ENCODE measurements at places on chromosomes 13 and 19.
A peak's percentile ranks its signal among the peaks of the same experiment; 100 is the strongest.

- no peak for DNase-seq
Observed at GRCh38 chr13:30382836-30383525, 39.3 kb upstream of the UBE2L5 start.

DNA sequence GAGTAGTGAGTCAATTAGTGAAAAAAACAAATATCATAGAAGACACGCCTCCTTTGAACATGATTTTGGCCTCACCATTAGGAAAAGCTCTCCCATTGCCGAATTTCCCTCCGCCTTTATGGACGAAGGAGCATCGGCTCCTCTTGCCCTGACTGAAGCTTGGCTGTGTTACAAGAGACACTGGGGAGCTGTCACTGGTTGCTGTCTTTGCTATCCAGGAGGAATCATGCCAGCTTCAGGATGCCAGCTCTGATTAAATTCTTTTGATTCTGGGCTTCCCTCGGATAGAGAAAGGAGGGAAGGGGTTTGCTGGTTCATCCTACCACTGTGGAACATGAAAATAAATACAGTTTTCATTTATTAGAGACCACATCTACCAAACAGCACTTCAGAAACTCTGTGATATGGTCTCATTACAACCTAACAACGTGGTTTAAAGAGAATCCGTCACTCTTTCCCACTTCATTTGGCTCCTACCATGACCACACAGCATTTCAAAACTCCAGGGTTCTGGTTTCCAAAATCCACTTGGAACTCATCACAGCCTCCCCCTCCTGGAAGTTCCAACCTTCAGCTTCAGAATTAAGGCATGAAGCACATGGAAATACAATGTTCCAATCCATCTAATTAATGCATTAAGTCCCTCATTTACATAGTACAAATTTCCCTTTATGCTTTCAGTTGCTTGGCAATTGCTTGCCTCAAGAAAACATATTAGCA lies 446.0 kb downstream of the EFNB2 start:
- DNase-seq: no peak

GRCh38 chr19:11254666-11255065 lies 7.7 kb downstream of the DOCK6 start:
- DNase-seq: no peak

DNA sequence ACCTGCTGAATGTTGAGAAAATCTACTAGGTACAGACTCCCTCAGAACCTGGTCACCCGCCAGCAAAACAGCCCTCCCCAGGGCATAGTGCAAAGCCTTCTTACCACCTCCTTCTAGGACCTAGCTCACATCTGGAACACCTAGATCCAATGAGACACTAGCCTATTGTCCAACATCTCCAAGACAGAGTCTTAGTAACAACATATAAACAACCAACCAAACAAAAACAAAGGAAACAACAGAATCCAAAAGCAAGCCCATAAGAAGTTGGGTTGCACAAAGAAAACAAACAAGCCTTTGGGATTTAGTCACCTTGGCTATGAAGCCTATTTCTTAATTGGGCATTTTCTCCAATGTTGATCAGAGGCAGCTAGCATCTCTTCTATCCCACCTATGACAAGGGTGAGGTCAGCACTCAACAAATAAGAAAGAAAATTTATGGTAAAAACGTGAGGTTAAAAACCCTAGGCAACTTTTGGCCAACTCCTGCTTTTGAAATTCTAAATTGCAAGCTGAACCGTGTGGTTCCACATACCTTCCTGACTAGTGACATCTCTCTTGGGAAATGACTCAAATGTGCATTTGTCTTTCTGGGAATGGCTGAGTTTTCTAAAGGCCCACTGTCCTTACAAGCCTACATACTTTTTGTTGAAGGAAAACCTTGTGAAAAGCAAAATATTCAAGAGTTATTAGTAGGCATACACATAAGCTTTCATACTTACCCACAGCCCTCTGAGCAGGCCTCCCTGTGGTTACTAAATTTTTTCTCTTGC lies 66.7 kb downstream of the FAM216B start:
- DNase-seq: no peak

GRCh38 chr13:113577881-113578435 lies 6.6 kb upstream of the TFDP1 start:
- DNase-seq: no peak

DNA sequence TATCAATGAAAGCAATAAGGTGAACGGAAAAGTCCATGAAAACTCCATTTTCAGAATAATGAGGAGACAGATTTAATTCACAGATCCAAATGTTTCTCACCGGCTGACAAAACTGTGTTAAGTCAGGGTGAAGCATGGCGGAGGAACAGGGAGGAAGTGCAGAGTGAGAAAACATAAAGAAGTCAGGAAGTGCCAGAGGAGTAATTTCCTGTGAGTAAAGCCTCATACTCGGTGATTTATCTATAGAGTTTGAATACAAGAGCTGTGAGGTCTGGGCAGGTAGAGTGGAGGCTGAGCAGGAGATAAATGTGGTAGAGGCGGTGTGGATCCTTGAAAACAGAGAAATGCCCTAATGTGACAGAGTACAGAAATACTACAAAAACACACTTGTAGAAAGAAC lies 11.4 kb downstream of the CARD8 start:
- DNase-seq: peak; percentile 50

- peak; percentile 81 for DNase-seq
Observed at GRCh38 chr19:4059891-4060620, 6.6 kb downstream of the ZBTB7A start.

DNA sequence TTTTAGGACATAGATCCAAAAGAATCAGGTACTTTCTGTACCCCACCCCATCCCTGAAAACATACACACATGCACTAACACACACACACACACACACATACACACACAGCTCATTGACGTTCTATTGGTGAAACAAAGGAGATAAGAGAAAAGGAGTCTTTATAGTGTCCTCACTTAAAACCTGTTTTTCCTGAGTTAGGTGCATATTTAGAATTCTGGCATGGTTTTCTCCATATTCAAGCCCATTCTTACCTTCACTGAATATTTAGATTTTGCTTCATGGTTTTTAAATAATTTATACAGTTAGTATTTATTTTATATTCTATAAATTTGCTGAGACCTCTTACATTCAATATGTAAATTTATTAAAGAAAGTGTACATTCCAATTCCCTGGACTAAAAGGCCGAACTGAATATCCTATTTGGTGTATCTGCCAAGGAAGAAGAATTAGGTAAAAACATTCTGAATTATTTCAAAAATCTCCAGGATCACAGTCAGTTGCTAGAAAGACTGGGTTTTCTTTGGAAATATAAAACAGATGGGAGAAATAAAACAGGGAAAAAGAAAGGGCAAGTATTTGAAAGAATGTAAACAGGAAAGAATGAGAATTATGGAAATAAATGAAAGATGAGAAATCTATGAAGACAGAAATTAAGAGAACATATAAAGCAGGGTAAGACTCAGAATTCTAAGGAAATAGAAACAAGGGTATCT lies 556.2 kb downstream of the KCTD12 start:
- DNase-seq: no peak

DNA sequence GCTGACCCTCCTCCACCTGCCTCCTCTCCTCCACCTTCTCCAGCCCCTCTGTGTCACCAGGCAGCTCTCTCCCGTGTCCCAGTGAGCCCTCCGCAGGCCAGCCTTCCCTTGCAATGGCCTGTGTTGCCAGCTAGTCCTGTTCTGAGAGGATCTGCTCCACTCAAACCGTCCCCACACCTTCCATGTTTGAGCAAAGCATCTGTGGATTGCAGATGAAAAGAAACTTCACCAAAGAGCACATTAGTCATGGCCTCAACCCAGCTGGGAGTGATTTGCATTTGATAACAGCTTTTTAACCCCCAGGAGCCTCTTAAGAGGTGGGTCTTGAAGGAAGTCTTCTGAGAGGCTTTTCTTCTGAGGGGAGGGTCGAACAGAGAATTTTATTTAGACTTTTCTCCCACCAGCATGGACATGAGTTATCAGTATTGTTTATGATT lies 72.8 kb downstream of the COL4A2 start:
- DNase-seq: no peak

- DNase-seq: no peak
Observed at GRCh38 chr13:62544928-62545327, 1129.3 kb upstream of the PCDH20 start.

GRCh38 chr19:13090511-13091231 lies 12.0 kb downstream of the LYL1 start:
- no peak for DNase-seq

GRCh38 chr13:54165581-54166215 lies 1137.1 kb downstream of the OLFM4 start:
- DNase-seq: no peak

DNA sequence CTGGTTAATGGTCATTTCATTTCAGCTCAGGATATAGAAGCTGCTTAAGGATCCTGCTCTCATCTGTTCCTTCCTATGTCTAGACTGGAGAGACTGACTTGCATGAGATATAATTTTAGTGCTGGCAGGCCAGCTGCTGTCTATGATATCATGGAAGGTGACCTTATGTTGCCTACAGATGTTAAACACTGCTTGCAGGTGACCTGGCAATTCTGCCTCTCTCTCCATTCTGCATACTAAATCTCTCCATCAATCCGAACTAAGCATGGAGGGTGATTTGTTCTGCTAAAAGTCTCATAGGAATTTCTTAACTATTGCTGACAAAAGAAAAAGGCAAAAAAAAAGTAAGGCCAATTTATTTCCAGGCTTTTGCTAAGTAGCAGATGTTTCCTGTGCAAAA lies 81.0 kb downstream of the CCNA1 start:
- no peak for DNase-seq

GRCh38 chr19:1240925-1241324 lies 626 bp upstream of the ATP5F1D start:
- DNase-seq: no peak
